Upper lobe of left lung (tissue), 6 donors: ENCODE measurements at places on chromosomes 3 and 15. TPM values are rescaled to one million over a fixed set of nuclear protein-coding genes. Genes with fewer than 3 reads are reported as not detected.

GATM gene
- 9.5 TPM for total RNA-seq

FEZF2 gene
- total RNA-seq, result not detected

LMCD1 gene
- total RNA-seq, result 255 TPM

SERP1 gene
- total RNA-seq, result 459 TPM

CSNK1G1 gene
- total RNA-seq, result 20.4 TPM

PDIA5 gene
- total RNA-seq, result 37.0 TPM

LRRC2 gene
- 1.7 TPM for total RNA-seq

EFL1 gene
- total RNA-seq, result 14.1 TPM

DNAJA4 gene
- total RNA-seq, result 30.4 TPM

TRAT1 gene
- 1.0 TPM for total RNA-seq

DNA sequence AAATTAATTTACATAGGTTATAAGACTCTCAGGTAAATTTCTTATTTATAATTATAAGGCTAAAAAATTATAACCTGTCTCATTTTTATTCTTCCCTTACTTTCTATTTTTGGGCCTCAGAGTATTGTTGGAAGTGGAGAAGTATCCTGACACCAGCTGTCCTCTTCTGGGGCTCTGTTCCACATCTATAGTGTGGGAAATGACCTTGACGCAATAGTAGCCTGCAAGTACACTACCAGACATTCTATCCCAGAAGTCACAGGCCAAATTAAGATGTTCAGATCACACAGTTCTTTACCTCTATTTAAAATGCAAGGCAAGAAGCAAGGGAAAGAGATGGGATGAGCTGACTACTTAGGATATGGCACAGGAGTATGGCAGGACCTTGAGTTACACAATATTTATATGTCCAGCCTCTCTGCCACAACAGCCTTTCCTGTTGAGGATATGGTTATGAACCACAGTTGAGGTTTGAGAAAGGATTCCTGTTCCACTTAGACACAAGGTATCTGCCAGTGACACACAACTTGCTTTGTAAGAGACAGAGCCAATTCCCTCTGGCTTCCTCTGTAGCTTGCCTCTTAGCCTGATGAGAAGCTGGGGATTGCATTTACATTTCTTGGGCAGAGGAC is 158.0 kb upstream of the IL12A start:
- H3K27ac ChIP-seq, result no peak overlapping the region
- DNase-seq, result no peak
- no peaks in the 10 kb centered on the region for H3K27me3 ChIP-seq
- H3K36me3 ChIP-seq, result no peaks in the 10 kb centered on the region
- H3K4me3 ChIP-seq, result no peak overlapping the region

GRCh38 chr3:159897331-159898075 is 91.1 kb upstream of the IL12A start:
- H3K27me3 ChIP-seq, result no peaks in the 10 kb centered on the region
- H3K4me1 ChIP-seq, result no peaks in the 10 kb centered on the region
- H3K4me3 ChIP-seq, result no peak overlapping the region
- DNase-seq, result no peak
- H3K36me3 ChIP-seq, result no peaks in the 10 kb centered on the region
- H3K27ac ChIP-seq, result no peak overlapping the region

- peaks cover 34% of the 10 kb centered on the region for H3K36me3 ChIP-seq
- peaks cover 32% of the 10 kb centered on the region for H3K4me1 ChIP-seq
- DNase-seq, result no peak
- H3K27ac ChIP-seq, result peak overlapping the region; percentile 98
These were observed 1.4 kb downstream of the TMEM43 start for GRCh38 chr3:14126017-14126886.

- no peaks in the 10 kb centered on the region for H3K36me3 ChIP-seq
- H3K27me3 ChIP-seq, result no peaks in the 10 kb centered on the region
- DNase-seq, result no peak
- H3K4me3 ChIP-seq, result no peak overlapping the region
- H3K4me1 ChIP-seq, result no peaks in the 10 kb centered on the region
These were observed 123.2 kb downstream of the MAGI1 start for GRCh38 chr3:65915477-65915876.

GRCh38 chr15:32861761-32862160 is 144.0 kb downstream of the GREM1 start:
- H3K4me1 ChIP-seq, result no peaks in the 10 kb centered on the region
- H3K27ac ChIP-seq, result peak overlapping the region; percentile 11
- no peak overlapping the region for H3K4me3 ChIP-seq
- H3K27me3 ChIP-seq, result no peaks in the 10 kb centered on the region
- H3K36me3 ChIP-seq, result no peaks in the 10 kb centered on the region

DNA sequence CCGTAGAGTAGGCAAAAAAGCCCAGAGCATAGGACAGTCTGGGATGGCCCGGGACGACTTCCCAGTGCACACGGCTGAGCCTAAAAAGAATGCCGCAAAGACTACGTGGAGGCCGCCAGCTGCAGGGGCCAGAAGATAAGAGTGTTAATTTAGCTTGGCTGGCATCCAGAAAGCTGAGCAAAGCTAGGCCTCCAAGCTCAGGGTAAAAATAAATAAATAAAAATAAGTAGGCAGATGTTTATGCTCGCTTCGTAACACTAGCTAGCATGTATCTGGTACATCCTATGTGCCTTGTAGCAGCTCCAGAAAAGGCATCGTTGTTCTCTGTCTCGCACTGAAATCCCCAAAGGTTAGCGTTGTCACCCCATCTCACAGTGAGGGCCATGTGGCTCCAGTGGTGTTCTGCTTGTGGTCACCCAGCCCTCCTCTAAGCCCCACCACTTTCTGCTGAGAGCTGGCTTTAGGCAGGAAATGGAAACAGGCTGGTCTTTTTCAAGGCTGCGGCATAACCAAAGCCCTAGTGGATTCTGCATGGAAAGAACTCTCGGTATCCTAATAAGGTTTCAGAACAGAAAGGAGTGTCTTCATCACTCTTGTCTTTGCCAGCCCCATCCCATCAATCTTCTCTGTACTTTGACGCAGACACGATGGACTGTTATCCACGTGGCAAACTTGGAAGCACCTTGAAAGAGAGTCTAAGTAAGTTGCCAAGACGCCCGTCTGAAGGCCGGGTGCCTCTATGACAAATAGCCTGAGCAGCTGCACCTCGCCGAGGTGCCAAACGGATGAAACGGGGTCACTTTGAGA is 58.1 kb upstream of the MEF2A start:
- no peaks in the 10 kb centered on the region for H3K36me3 ChIP-seq
- H3K27ac ChIP-seq, result peak overlapping the region; percentile 18
- H3K4me3 ChIP-seq, result no peak overlapping the region
- H3K4me1 ChIP-seq, result peaks cover 54% of the 10 kb centered on the region

GRCh38 chr15:58078591-58078990 is 13.1 kb upstream of the ALDH1A2 start:
- H3K27ac ChIP-seq, result no peak overlapping the region
- no peaks in the 10 kb centered on the region for H3K36me3 ChIP-seq
- H3K4me1 ChIP-seq, result no peaks in the 10 kb centered on the region
- no peaks in the 10 kb centered on the region for H3K27me3 ChIP-seq

DNA sequence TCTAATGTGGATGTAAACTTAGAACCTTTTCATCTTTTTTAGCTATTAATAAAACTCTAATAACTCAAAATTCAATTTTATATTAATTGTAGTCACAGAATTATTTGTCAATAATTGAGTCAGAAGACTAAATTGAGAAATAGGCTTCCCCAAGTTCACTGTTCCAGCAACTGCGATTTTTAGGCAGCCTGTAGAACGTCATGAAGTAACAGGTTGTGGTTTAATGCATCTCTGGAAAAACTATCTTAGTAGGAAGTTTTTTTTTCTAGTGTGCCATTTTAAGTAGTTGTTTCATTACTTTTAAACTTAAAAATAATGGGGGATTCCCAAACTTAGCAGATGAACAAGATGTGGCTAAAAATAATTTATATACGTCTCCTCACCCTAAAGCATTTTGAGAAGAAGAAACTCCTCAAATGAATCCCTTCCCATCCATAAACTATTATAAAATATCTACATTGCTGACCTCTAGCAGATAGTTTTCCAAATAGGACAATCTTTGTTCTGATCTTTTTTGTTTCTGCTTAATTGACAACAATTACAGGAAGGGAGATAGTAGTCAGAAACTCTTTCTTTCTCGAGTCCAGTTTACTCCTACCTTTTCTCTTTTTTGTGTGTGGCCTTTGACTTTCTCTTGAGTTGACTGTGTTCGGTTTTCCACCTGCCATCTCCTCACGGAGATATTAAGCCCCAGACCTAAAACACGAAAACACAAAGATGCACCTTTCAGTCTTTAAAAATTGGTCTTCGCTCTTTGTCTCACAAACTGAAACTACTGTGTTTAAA is 43.1 kb downstream of the LRCH3 start:
- H3K36me3 ChIP-seq, result peaks cover 11% of the 10 kb centered on the region
- H3K4me3 ChIP-seq, result no peak overlapping the region
- no peak for DNase-seq
- H3K4me1 ChIP-seq, result no peaks in the 10 kb centered on the region
- no peaks in the 10 kb centered on the region for H3K27me3 ChIP-seq

DNA sequence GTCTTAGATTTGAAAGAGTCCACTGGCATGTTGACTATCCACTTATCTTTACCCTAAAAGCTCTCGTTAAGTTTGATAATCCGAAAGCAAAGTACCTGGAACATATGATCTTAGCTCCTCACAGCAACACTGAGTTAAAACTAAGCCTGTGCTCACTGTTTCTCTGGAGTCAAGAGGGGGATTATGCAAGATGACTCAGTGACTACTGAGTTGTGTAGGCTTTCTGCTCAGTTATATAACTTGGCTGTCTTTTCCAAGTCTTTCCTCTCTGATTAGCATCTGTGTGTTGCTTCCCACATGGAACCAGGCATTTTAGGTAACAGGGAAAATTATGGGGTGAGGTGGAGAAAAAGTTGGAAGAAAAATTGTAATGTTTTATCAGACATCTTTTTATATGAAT is 31.2 kb upstream of the MYO5C start:
- DNase-seq, result no peak
- no peaks in the 10 kb centered on the region for H3K27me3 ChIP-seq
- peaks cover 4% of the 10 kb centered on the region for H3K4me1 ChIP-seq
- H3K36me3 ChIP-seq, result no peaks in the 10 kb centered on the region

DNA sequence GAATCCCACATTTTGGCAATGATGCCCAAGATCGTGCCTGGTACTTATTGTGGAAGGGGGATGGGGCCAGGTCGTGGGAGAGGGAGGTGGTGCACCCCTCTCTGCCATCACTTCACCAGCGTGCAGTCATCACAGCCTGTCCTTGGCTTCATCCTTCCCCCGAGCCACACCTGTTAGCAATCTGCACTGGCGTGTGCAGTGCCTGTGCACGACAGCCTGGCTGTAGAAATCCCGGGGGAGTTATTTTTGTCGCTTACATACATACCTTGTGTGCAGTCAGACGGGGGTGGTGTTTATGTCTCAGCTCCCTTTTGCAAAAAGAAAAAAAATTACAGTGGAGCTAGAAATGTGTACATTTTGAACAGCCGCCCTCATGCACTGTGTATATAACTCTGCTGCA is 216.0 kb downstream of the TLE3 start:
- no peak for DNase-seq
- no peak overlapping the region for H3K4me3 ChIP-seq
- H3K4me1 ChIP-seq, result no peaks in the 10 kb centered on the region
- no peaks in the 10 kb centered on the region for H3K36me3 ChIP-seq
- no peak overlapping the region for H3K27ac ChIP-seq

GRCh38 chr15:78083687-78084448 is 6.4 kb upstream of the TBC1D2B start:
- DNase-seq, result no peak
- H3K27ac ChIP-seq, result peak overlapping the region; percentile 83
- H3K4me3 ChIP-seq, result no peak overlapping the region
- H3K27me3 ChIP-seq, result no peaks in the 10 kb centered on the region
- peaks cover 36% of the 10 kb centered on the region for H3K4me1 ChIP-seq

GRCh38 chr3:55619046-55619808 is 132.1 kb upstream of the WNT5A start:
- H3K4me1 ChIP-seq, result no peaks in the 10 kb centered on the region
- DNase-seq, result no peak
- H3K4me3 ChIP-seq, result no peak overlapping the region
- H3K36me3 ChIP-seq, result no peaks in the 10 kb centered on the region
- no peak overlapping the region for H3K27ac ChIP-seq
- H3K27me3 ChIP-seq, result no peaks in the 10 kb centered on the region

- H3K27ac ChIP-seq, result no peak overlapping the region
- H3K27me3 ChIP-seq, result no peaks in the 10 kb centered on the region
- H3K36me3 ChIP-seq, result no peaks in the 10 kb centered on the region
- no peak for DNase-seq
- H3K4me3 ChIP-seq, result no peak overlapping the region
These were observed 89.0 kb downstream of the MRPL46 start for GRCh38 chr15:88378188-88378637.

DNA sequence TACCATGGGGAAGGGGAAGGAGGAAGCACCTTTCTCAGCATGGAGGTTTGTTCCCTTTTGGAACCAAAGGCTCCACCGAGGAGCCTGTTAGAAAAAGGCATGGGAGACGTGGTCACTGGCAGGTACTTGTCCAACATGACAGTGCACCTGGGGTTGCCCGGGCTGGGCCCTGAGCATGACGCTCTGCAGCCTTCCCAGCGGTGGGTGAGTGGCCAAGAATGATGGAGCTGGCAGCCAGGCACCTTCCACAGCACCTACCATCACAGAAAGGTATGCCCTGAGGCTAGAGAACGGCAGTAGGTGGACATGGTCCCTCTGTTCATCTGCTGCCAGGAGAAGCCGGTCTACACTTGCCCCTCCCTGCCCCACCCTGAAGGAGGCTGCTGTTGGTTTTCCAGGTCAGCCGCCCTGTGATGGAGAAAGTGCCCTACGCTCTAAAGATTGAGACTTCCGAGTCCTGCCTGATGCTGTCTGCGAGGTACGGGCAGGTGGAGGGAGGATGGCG is 29.0 kb upstream of the NR2C2 start:
- H3K27ac ChIP-seq, result no peak overlapping the region
- peaks cover 13% of the 10 kb centered on the region for H3K4me1 ChIP-seq
- no peak overlapping the region for H3K4me3 ChIP-seq

GRCh38 chr15:52243286-52243685 is 52.1 kb upstream of the GNB5 start:
- no peak overlapping the region for H3K4me3 ChIP-seq
- H3K27ac ChIP-seq, result no peak overlapping the region
- H3K36me3 ChIP-seq, result no peaks in the 10 kb centered on the region
- no peaks in the 10 kb centered on the region for H3K27me3 ChIP-seq
- no peak for DNase-seq
- no peaks in the 10 kb centered on the region for H3K4me1 ChIP-seq

DNA sequence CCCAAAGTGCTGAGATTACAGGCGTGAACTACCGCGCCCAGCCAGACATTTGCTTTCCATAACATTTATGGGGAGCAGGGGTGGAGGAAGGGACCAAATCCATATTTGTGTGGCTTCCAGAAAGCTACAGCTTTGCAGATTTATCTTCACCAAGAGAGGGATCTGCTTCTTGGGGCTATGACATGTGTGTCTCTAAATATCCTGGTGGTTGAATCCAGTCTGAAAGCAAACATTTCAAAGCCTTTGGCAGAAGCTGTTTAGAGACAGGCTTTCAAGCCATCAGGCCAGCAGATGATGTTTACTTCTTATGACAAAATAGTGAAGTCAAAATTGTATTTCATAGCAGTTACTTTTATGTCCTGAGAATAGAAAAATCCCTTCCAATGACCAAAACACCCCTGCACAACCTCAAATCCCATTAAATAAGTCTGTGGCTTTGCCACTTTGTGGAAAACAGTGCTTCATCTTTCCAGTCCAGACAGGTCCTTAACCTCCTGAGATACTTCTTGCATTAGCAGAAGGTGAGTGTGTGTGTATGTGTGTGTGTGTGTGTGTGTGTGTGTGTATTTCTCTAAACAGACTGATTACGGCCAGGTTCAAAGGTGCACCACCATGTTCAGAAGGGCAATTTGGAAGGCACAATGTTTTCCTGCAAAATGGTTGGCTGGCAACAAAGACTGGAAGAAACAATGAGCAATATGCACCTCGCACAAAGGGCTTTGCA is 191.4 kb upstream of the LRIG1 start:
- H3K36me3 ChIP-seq, result no peaks in the 10 kb centered on the region
- no peak overlapping the region for H3K27ac ChIP-seq
- no peak overlapping the region for H3K4me3 ChIP-seq
- H3K4me1 ChIP-seq, result no peaks in the 10 kb centered on the region
